Kidney (tissue), 22 donors: ENCODE measurements at places on chromosomes 6 and 20. TPM values are rescaled to one million over a fixed set of nuclear protein-coding genes. Genes with fewer than 3 reads are reported as not detected.

- H3K27ac ChIP-seq: peak overlapping the region; percentile 23
- H3K4me1 ChIP-seq: peaks cover 25% of the 10 kb centered on the region
- H3K27me3 ChIP-seq: no peaks in the 10 kb centered on the region
- no peak for DNase-seq
- no peak overlapping the region for H3K4me3 ChIP-seq
- no peaks in the 10 kb centered on the region for H3K36me3 ChIP-seq
These were observed 18.3 kb downstream of the CPNE5 start for GRCh38 chr6:36820700-36821580.

DSP gene
- 96.2 TPM for total RNA-seq

DNA sequence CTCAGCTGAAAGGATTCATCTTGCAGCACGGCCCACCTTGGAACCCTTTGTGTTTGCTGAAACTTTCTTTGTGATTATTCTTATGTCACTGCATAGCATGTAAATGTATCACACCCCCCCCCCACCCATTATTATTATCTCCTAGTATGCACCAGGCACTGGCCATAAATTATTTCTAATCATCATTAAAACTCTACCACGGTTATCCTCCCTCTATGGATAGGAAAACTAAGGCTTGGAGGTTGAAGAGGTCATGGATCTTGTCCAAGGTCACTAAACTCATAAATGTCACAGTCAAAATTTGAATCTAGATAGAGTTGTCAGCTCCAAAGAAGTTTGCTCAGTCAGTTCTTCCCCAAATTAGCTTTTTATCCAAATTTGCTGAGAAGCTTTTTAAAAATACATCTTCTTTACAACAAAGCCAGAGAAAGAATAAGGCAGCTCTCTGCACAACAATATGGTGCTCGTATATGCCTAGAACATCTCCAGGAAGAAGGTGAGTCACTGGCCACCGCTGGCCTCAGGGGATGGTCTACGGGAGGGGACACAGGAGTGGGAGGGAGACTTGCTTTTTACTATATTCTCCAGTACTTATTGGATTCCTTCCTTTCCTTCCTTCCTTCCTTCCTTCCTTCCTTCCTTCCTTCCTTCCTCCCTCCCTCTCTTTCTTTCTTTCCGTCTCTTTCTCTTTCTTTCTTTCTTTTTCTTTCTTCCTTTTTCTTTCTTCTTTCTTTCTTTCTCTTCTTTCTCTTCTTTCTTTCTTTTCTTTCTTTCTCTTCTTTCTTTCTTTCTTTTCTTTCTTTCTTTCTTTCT is 134.5 kb downstream of the VEGFA start:
- H3K27me3 ChIP-seq: no peaks in the 10 kb centered on the region
- H3K4me3 ChIP-seq: no peak overlapping the region
- DNase-seq: no peak
- H3K27ac ChIP-seq: no peak overlapping the region
- no peaks in the 10 kb centered on the region for H3K4me1 ChIP-seq

DNA sequence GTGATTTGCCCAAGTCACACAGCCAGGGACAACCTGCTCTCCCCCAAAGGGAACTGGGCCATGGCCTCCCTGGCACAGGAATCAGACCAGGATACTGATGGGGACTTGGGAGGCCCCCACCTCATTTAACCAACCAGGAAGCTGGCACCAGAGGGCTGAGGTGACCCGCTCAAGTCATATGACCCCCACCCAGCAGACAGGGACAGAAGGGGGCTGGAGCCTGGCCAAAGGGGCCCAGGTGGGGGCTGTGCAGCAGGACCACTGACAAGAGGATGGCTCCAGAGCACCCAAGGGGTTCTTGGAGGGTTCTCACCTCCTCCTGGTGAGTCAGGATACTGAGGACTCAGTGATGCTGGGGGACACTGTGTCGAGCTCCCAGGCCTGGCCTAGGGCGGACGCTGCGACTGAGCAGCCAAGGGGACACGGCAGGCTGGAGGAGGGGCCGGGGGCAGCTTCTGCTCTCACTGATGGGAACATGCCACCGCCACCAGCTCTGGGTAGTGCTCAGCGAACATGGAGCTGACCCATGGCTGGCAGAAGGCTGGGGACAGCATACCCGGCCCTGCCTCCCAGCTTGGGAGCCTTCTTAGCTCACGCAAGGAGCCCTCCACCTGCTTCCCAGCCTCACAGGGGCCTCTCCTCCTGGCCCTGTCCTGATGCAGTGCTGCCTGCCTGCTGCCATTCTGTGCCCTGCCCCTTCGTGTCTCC is 1.2 kb downstream of the CST7 start:
- H3K4me1 ChIP-seq: no peaks in the 10 kb centered on the region
- no peaks in the 10 kb centered on the region for H3K36me3 ChIP-seq
- no peak overlapping the region for H3K4me3 ChIP-seq
- no peak overlapping the region for H3K27ac ChIP-seq

C6orf58 gene
- total RNA-seq: not detected

- H3K36me3 ChIP-seq: no peaks in the 10 kb centered on the region
- no peak overlapping the region for H3K27ac ChIP-seq
- H3K27me3 ChIP-seq: no peaks in the 10 kb centered on the region
- no peaks in the 10 kb centered on the region for H3K4me1 ChIP-seq
These were observed 202.7 kb downstream of the ARHGAP18 start for GRCh38 chr6:129507059-129507807.

- H3K36me3 ChIP-seq: no peaks in the 10 kb centered on the region
- no peak overlapping the region for H3K27ac ChIP-seq
- no peaks in the 10 kb centered on the region for H3K4me1 ChIP-seq
- H3K4me3 ChIP-seq: no peak overlapping the region
- DNase-seq: peak; percentile 31
These were observed 5.9 kb downstream of the TMEM239 start for GRCh38 chr20:2822073-2822472.
